ENCODE measurements at places on chromosomes 3 and 15.

DNA sequence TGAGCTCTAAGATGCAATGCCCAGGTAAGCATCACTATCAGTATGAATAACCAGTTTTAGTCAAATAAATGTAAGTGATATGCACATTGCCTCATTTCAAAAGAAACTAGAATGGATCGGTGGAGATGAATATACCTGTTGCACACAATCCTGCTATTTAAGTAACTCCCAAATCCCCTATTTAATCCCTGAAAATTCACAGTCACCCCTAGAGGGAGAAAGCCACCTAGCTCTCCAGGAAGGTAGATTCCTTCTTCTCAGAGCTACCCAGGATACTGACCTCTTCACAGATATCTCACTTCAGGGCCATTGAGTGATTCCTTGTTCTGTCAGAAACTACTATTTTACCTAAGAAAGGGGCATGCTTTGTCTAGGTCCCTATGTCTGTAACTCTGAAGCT, 11.7 kb downstream of the LSAMP start:
- DNase-seq = no peak

- no peak for DNase-seq
Observed at GRCh38 chr3:179068779-179069530, 2.7 kb downstream of the ZMAT3 start.

GRCh38 chr15:85402195-85402881, 21.9 kb downstream of the AKAP13 start:
- DNase-seq = no peak

GRCh38 chr15:46901001-46901400, 816.3 kb upstream of the SEMA6D start:
- no peak for DNase-seq

DNA sequence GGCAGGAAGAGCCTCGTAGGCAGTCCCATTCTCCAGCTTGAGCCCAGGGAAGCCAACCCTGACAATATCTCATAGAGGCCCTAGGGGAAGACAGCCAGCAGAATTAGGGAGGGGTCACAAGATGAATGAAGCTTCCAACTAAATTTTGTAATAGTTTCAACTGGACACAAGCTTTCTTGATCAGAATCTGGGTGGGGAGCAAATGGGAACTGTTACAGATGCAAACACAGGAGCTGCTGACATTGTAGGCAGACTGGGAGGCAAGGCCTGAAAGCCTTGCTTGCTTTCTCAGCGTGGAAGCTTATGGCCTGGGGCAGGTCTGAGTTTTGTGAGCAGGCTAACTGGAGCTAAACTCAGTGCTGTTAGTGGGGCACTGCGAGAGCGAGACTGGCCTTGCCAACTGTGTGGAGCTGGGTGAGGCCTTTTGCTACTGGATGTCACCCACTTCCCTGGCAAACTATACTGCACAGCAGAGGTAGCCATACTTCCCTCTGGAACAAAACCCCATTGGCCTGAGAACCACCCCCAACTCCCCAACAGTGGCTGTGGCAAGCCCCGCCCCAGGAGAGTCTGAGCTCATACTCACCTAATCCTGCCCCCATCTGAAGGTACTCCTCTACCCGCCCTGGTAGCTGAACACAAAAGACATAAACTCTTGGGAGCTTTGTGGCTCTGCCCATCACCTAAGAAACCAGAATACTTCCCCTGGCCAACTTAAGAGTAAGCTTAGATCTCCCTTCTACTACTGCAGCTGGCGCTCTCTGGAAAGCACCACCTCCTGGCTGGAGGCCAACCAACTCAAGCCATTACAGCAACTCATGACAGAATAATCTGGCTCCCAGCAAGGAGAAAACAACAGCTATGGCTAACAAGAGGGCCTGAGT, 42.9 kb downstream of the CFAP20DC start:
- DNase-seq = no peak

DNA sequence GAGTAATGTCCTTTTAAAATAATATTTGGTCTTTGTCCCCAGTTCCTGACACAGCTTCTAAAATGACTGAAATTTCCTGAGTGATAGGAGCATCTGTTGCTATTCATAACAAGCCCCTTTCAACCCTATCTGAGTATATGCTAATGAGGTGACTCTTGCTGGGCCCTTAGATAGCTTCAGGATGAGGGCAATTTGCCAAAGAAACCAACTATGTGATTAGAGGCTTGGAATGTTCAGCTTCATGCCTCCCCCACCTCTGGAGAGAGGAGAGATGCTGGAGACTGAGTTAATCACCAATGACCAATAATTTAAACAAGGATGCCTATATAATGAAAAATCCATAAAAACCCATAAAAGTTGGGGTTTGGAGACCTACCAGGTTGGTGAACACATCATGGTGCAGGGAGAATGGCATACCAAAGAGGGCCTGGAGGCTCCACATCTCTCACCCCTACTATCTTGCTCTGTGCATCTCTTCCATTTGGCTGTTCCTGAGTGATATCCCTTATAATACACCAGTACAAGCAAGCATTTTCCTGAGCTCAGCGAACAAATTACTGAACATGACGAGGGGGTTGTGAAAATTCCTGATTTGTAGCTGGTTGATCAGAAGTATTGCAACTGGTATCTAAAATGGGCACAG, 189.2 kb downstream of the ECT2 start:
- DNase-seq = no peak

DNA sequence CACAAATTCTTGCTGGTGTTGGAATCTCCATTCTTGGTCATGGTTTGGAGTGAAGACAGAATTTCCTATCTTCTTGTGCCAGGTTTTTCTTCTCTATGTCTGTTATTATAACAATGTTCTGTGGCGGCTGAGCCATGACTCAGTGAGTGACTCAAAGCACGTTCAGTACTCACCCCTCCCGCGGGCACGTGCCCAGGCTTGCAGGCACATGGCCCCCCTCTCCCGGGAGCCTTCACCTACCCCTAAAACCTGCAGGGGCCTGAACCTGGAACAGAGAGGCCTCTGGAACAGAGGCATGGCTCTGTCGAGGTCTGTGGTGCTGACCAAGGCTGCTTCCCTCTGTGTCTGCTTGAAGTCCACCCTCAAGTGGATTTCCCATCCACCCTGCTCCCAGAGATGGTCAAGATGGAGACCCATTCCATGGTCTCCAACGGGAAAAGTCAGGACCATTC, 27.6 kb downstream of the PLXNB1 start:
- no peak for DNase-seq

- peak; percentile 60 for DNase-seq
Observed at GRCh38 chr15:81480645-81481053, 106.6 kb upstream of the TMC3 start.

DNA sequence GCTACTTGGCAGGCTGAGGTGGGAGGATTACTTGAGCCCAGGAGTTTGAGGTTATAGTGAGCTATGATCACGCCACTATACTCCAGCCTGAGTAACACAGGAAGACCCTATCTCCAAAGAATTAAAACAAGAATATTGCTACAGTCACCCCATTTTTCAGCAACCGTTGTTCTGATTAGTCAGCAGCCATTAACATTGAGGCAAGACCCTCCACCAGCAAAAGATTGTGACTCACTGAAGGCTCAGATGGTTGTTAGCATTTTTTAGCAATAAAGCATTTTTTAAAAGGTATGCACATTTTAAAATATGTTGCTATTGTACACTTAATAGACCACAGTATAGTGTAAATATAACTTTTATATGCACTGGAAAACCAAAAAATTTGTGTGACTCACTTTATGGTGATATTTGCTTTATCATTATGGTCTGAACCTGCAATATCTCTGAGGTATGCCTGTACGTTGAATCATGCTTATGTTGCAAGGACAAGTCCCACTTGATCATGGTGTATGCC, 492.6 kb downstream of the SQOR start:
- DNase-seq = no peak

GRCh38 chr3:159818997-159819500, 169.6 kb upstream of the IL12A start:
- no peak for DNase-seq

GRCh38 chr3:151837057-151837456, 23.1 kb downstream of the AADAC start:
- DNase-seq = peak; percentile 2

DNA sequence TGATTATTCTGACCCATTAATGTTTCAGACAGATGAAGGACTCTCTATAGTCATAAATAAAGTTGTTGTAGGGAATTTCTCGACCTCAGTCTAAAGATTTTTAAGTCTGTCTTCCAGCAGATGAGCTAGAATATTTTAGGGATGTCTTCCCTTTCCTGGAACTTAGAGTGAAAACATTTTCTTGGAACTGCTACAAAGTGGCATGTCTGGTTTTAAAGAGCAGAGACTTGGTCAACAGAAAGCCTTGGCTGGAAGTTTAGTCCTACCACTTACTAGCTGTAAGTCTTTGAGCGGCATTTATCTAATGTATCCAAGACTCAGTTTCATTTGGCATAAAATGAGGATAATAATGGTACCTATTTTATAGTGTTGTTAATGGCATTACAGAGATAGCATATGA, 120.0 kb upstream of the TGFBR2 start:
- DNase-seq = no peak

DNA sequence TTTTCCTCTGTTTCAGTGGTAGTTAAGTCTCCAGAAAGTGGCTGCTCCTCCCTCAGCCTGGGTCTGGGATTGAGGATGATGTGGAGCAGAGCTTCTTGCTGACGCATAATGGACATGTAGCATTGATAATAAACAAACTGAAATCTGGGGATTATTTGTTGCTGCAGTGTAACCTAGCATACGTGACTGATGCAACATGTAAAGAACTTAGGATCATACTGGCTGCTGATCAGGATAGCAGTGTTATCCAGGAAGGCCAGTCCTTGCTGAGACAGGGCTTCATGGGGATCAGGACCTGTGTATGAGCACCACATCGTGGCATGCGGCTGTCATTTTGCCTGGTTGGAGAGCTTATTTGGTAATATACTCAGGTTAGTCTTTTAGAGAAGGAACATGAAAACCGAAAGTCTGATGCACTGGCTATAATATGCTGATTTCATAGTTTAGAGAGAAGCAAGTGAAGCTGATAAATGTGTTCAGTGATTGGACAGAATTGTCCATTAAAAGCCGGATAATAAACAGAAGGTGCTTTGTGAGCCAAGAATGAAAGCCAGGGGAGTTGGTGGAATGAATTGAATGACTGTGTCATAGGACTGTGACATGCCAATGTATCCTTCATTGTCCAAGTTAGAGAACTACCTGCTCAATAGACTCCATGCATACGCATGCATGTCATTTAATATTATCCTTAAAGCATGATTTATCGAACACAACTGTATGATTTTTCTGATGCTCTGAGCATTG, 4.1 kb downstream of the MINAR1 start:
- DNase-seq = no peak

Data from hippocampal formation (tissue), 2 donors.